Stimulated activated CD8-positive, alpha-beta memory T cell treated with anti-CD3 and anti-CD28 coated beads, Interleukin-7, amount 100 ng/mL, for 4 hours (primary cell): ENCODE measurements at places on chromosomes 3 and 15.

DNA sequence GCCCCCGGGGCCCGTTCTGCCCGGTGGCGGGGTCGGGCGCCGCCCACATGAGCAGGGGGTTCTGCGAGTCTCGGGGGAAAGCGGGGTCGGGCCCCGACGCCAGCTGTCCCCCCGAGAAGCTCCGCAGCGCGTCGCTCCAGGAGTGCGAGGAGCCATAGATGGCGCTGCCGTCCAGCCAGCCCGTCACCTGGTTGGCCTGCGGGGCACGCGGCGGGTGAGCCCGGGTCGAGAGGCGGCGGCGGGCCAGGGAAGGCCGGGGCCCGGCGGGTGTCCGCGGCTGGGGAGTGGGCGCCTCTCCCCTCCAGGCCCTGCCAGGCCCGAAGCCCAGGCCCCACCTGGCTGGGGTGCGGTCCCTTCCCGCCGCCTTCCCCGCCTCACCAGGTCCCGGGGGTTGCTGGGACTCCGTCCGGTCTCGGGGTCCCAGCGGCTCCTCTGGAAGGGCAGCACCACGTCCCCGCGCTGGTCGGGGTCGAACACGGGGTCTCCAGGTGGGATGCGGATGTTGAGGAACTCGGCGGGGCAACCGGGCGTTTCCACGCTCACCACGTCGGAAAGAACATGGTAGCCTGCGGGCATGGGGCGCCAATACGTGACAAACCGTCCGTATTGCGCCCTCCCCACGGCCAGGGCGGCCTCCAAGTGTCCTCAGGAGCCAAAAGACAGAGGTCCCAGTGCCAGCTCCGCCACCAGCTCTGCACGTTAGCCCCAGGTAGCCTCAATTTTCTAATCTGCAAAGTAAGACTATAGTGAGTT, 2.4 kb downstream of the DUOX2 start:
- DNase-seq, result no peak

DNA sequence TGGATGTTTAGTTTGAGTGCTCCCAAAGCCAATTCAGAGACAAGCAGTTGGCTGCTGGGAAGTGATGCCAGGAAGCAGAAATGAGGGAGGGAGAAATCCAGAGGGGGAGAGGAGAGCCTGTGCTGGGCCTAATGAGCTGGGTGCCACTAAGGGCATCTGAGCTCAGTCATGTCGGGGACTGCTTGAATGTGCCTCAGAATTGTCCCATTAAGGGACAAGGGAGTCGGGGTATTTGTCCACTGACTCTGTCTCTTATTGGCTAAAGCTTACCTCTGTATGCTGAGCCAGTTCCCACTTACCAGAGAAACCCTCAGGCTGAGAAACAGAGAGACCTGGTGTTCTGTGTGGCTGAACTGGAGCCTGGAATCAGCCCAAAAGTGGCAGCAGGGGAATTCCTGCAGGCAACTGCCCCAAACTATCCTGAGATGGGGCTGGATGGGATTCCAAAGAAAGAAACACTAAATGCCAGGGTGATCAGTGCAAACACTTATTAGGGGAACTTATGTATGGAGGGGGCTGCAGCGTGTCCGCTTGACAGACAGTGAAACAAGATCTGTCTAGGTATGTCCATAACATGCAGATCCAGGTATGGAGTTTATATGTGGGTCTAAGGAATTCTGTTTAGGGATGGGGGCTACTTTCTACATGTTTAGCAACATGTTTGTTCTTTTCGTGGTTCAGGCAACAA, 48.6 kb downstream of the NR1D2 start:
- DNase-seq, result no peak

- no peak for DNase-seq
Measured at GRCh38 chr15:31468911-31469785, 142.5 kb downstream of the KLF13 start.

DNA sequence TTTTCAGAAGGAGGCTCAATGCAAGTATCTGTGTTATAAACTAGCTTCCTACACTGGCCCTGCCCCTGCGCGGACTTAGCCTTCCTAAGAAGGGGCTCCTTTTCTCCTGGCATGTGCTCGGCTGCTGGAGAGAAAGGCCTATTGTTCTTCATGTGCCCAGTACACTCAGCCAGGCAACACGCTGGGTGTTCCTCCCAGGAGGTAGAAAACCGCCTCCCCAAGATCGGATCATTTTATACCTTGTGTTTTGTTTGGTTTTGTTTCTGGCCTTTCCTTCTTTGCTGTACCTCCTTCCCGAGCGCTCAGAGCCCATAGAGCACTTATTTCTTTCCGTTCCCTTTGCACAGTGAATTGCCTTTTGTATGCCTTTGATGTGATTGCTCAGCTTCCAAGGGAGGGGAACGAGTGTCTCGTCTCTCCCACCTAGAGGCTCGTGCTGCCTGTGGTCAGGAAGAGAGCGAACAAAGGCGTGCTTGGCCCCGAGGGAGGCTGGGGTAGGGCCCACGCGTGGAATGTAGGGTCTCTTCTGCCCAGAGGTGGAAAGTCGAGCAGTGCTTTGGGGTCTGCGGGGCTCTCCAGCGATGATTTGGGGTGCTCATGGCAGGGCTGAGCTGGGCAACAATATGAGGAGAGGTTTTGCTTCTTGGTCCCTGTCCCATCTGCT, 30.0 kb downstream of the CCNL1 start:
- DNase-seq, result no peak

DNA sequence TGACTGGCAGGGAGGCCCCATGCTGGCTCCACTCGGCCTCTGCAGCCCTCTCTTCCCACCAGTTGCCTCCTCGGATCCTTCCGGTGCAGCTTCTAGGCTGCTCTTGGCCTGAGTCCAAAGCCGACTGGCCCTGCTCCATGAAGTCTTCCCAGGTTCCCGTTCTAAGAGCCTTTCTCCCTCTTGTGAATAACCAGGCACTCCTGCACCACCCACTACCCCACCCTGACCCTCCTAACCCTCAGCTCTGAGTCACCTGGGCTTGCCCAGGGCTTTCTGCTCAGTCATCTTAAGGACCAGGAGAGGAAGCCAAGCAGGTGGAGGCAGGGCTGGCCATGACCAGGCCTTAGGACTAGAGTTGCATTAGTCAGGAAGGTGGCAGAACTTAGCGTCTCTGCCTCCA, 28.1 kb upstream of the CNBP start:
- DNase-seq, result no peak

DNA sequence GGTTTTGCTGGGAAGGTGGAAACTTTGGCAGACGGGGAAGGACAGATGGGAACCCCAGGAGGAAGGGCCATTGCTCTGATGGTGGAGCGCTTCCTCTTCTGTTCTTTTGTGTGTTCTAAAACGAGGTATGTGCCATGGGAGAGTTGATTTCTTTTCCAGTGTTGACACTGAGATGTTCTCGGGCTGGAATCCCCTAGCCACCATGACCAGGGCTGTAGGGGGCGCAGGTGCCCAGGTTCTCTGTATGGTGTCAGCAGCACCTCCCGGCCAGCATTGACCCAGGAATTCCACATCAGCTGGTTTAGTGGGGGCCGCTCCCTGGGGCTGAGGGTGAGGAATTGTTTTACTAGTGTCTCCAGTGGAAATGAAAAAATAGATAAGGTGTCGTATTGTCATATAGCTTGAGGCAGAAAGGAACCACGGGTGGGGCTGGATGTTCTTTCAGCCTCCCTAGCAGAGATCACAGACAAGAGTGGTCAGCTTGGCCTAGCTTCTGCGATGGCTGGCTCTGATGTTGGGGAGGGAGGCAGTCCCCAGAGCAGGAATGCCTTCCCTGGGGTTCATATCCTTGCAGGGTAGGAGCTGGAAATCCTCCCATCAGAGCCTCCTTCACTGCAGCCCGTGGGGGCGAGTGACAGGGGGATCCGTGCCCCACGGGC, 34.2 kb upstream of the ACAD9 start:
- no peak for DNase-seq

DNA sequence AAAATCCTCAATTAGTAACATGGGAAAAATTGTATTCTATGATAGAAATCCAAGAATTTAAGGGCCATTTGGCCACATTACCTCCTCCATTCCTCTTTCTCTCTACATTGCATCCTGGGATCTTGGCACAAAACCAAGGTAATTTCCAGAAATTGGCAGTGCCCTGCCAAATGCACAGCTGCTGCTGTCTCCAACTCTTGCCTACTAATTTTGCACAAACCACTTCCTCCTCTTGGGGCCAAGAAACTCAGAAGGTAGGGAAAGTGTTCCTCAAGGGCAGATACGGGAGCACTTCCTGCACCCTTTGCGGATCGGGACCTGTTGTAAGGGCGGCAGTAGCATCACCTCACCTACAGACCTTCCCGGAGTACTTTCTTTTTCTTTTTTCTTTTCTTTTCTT, 57.8 kb downstream of the MAP3K13 start:
- DNase-seq, result no peak

- no peak for DNase-seq
Measured at GRCh38 chr3:149167898-149168297, 38.5 kb downstream of the HPS3 start.

DNA sequence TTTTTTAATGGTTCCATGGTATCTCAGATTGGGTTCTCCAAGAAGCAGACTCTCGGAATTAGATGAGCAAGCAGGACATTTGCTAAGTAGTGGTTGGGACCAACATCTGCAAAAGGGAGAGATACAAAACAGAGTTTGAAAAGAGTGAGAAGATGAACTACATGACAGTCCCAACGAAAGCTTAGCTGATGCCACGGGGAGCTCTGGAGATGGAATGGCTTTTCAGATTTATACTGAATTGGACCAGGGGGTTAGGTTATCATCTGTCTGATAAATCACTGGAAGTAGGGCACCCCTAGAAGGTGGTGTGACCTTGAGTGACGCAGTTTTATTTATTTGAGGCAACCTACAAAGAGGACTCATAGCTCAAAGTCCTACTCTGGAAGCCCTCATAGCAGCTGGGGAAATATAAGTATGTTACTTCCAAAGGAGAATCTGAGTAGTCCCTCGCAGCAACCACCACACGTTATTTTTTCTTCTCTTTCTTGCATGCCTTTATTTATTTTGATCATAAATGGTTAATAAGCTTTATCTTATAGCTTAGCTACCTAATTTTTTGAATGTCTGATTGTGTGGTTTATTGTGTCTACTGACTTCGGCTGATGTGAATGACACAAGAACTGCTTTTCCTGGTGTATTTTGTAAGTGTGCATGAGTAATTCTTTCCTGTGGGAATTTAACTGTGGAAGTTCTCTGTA, 815.4 kb downstream of the SQOR start:
- DNase-seq, result no peak

DNA sequence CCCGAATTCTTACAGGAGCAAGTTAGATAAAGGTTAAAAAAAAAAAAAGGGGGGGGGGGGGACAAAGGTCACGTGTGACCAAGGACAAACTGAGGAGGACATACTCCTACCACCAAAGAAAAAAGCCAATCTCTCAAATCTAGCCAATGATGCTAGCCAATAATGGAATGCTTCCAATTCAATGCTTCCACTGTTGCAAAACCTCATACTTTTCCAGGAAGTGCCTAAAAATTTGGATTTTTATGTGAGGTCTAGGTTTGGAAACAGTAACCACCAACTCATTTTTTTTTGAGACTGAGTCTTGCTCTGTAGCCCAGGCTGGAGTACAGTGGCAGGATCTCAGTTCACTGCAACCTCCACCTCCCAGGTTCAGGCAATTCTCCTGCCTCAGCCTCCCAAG, 11.4 kb downstream of the MSL2 start:
- no peak for DNase-seq

DNA sequence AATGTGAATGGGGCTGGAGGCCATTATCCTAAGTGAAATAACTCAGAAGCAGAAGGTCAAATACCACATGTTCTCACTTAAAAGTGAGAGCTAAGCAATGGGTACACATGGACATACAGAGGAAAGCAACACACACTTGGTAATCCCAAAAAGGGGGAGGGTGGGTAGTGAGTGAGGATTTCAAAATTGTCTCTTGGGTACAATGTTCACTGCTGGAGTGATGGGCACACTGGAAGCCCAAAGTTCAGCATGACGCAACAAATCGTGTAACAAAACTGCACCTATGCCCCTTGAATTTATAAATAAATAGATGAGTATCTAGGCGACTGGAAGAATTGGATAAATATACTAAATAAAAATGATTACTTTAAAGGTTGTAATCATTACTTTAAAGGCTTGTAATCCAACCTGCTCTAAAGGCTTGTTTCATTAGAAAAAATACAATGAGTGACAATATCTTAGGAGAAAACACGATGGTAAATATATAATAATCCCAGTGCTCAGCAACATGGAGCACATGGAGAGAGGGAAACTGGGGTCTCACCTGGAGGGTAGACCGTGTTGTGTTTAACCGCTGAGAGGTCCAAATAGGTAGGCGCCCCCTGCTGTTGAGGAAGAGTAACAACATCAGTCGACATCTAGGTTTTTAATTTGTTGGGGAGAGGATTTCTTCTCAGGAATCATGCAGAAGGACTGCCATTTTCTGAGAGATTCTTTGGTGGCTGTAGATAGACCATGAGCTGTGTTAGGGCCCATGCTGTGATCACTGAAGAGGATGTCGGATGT, 78.5 kb upstream of the ROBO1 start:
- no peak for DNase-seq

DNA sequence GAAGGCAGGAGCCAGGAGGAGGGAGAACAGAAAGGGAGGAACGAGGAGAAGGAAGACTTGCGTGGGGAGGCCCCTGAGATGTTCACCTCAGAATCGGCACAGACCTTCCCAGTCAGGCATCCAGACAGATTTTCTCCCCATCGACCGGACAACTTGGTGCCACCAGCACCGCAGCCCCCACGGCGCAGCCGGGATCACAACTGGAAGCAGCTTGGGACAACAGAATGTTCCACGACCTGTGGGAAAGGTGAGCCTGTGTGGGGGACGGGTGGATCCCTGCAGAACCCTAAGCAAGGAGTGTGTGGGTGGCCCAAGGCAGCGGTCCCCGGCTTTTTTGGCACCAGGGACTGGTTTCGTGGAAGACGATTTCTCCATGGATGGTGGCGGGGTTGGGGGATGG, 72.6 kb upstream of the NR2E3 start:
- DNase-seq, result no peak

DNA sequence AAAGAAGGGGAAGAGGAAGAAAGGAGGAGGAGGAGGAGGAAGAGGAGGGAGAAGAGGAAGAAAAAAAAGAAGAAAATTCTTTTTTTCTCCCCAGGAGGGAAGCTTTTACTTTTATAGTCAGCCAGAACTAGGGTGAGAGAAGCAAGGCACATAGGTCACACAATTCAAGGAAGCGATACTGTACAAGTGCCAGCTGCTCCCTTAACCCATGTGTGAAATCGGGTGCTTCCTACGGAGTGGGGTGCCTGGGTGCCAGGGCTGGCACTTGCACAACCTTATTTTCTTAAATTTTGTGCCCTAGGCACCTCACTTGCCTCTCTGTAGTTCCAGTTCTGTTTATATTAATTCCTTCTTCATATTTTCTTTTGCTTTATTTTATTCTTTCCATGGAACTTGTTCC, 150.4 kb downstream of the LIPC start:
- DNase-seq, result no peak
